ENCODE measurements at places on chromosomes 13 and 19.
A peak's percentile ranks its signal among the peaks of the same experiment; 100 is the strongest.

GRCh38 chr13:33312861-33313212 lies 27.3 kb upstream of the STARD13 start:
- no peak for DNase-seq

DNA sequence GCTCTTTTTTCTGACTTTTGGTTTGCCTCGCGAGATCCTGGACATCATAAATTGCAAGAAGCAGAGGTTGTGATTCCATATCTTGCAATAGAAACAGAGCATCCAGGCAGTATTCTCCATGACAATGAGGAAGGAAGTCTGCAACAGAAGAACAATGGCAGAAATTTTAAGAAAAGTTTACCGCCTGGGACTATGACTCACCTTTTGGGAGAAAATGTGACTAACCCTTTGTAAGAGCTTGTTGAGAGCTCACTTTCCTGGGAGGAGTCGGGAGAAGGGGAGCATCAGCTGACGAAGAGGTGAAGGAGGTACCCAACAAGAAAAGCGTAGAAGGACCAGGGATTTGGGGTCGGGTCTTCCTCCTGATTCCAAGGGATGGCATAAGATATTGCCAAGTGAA lies 34.3 kb upstream of the TNFSF11 start:
- DNase-seq, result no peak

- DNase-seq, result peak; percentile 78
Observed at GRCh38 chr13:29918845-29919244, 68.4 kb upstream of the UBL3 start.

GRCh38 chr19:48123907-48124651 lies 13.5 kb upstream of the PLA2G4C start:
- DNase-seq, result peak; percentile 78

DNA sequence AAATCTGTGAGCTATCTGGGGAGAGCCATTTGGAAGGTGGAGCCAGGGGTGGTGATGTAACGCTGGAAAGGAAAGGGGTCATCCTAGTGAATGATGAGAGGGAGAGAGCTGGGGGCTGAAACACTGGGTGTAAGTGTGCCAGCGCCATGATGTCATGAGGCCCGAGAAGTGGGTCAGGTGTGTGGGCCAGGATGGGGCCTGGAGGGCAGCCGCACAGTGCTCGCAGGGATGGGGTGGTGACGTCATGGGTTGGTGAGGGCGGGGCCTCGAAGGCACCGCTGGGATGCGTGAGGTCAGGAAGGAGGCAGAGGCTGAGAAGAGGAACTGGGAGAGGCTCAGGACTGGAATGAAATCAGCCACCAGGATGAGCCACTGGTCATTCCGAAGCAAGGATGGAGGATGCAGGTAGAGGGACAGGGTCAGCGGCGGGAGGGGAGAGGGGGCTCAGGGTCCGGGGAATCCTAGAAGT lies 4.4 kb downstream of the CCDC61 start:
- no peak for DNase-seq

DNA sequence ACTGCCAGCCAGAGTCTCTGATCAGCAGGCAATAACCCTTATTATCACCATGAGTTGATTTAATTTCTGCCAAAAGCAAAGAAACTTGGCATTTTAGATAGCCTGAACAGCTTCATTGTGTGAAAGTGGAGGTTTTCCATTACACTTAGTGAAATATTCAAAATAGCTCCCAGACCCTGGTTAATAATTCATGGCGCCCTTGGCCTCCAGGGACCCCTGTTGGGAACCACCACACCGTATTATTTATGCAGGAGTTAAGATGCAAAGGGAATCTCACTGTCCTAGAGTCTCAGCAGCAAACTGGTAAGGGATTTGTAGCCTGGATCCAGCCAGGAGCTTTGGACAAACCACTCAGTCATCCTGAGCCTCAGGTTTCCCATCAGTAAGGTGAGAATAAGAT lies 110.0 kb upstream of the PABPC3 start:
- DNase-seq, result no peak
